ENCODE measurements at places on chromosomes 5 and 9.

GRCh38 chr5:12217039-12217438 lies 312.8 kb upstream of the CTNND2 start:
- no peak for DNase-seq

- DNase-seq, result no peak
Measured at GRCh38 chr9:130421154-130421801, 23.5 kb upstream of the ASS1 start.

- peak; percentile 69 for DNase-seq
Measured at GRCh38 chr9:129464972-129465833, 155.7 kb downstream of the C9orf50 start.

DNA sequence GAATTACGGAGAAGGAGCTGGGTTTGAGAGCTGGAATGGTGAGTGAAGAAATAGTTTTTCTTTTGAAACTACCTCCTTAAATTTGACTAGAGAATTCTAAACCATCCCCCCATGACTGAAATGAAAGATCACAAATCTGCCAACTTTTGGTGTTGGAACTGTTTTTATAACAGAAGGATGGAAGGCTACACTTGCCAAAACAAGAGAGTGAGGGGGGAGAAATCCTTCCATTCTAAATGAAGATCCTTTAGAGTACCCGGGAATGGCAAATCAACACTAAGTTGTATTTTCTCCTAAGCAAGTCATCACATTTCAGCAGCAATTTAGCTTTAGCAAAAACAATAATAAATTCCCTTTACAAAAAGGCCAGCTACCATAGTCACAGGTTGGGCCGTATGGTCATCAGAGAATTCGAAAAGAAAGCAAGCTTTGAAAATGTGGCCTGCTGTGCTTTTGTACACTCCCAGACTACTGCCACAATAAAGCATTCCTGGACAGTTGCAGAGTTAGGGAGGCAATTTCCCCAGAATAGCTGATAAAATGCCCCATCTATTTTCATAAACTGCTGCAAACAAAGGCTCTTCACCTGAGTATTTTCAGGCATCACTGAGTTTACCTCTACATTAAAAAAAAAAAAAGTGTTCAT lies 25.0 kb upstream of the FREM1 start:
- no peak for DNase-seq

DNA sequence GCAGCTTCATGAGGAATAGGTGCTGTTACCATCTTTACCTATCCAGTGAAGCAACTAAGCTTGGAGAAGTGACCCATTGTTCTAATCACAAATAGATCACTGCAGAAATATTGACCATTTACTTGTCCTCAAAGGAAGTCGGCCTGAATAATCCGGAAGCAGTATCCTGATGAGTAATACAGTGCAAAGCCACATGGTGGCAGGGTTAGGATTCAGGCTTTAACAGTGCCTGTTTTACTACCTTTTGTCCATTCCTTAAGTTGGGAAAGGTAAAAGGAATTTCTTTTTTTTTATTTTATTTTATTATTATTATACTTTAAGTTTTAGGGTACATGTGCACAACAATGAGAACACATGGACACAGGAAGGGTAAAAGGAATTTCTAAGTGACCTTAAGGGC lies 336.3 kb downstream of the KDM4C start:
- DNase-seq, result peak; percentile 41

- no peak for DNase-seq
Measured at GRCh38 chr5:129698661-129699060, 49.2 kb upstream of the MINAR2 start.

- peak; percentile 68 for DNase-seq
Measured at GRCh38 chr9:91771027-91771426, 179.0 kb downstream of the ROR2 start.

- no peak for DNase-seq
Measured at GRCh38 chr9:126872516-126872915, 12.1 kb downstream of the ZBTB34 start.

DNA sequence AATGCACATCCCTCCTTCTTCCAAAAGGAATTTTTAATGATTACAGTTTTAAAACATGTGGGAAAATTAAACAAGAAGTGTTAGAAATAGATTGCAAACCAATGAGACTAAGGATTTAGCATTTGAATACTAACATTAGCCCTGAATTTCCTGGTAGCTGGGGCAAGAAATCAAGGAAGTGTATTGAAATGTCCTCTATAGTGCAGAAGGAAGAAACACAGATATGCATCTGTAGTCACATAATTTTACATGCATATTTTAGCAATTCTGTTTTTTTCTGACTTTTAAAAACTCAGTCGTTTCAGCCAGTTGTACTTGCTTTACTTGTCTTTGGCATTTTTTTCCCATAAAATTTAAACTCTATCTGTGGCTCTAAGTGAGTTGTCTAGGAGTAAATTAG lies 45.8 kb downstream of the FRMPD1 start:
- no peak for DNase-seq

- no peak for DNase-seq
Measured at GRCh38 chr5:14906628-14907027, 35.0 kb upstream of the ANKH start.

GRCh38 chr5:114053372-114053771 lies 308.5 kb upstream of the KCNN2 start:
- no peak for DNase-seq

DNA sequence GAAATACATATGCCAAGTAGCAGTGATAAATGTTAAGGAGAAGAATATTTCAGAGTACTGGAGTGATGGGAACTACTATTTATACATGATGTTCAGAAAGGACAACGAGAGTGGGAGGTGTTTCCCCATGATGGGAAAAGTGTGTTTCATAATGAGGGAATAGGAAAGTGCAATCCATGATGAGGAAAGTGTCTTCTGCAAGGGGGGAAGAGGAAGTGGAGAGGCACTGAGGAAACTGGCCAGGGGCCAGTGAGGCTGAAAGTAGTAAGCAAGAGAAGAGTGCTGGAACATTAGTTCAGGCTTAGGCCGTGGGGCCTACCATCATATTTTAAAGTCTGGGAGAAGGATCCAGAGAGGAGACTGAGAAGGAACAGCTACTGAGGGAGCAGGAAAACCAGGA lies 327.2 kb downstream of the SLF1 start:
- no peak for DNase-seq

DNA sequence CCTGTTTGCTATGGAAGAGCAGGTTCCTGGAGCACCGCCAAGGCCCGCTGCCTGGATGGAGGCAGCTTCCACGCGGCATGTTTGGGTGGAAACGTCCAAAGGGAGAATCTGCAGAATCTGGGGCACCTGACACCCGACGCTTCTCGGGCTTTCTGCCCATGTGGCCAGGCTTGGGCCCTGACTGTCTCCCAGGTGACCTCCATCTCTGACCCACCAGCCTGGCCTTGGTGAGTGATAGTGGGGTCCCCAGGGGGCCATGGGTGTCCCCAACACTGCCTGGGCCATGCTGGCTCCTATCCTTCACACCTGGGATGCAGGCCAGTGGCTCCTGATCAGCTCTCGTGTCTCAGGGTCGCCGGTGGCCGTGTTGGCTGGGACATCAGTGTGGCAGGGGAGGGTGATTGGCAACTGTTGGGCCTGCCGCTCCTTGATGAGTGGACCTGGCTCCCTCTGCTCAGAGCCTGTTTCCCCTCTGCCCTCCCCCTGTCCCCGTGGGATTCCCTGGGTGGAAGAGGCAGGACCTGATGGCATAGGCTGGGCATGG lies 34.0 kb downstream of the GLT6D1 start:
- DNase-seq, result no peak

DNA sequence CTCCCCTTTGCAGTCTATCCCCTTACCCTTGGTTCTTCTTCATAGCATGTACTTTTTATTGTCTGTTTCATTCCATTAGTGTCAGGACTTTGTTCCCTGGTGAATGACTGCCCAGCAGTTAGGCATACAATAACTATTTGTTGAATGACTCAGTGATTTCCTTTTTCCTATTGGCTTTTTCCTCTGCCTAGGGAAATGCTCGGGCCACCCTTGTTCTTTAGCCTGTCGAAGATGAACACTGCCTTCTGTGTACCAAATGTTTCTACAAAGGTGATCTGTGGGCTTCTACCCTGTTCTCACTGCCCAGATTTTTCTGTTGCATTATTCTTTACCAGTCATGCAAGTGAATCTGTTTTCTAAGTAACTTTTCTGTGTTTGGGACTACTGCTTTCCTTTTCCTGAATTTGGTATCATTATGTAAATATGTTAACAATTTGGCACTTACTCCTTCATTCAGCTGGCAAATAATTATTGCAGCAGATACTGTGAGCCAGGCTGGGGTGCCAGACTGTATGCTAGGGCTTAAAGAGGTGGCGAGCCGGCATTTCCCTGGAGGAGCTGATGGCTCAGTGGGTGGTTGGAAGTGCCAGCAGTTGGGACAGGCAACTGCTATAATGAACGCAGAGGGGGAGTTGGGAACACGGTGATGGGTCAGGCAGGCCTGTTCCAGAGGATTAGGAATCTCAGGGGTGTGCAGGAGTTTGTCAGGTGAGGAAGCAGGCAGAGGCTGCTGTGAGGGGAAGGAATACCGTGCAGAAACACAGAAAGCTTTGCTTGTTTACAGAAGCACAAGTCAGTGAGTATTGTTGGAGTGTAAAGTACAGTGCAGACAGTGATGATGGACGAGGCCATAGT lies 30.6 kb downstream of the KDM4C start:
- DNase-seq, result peak; percentile 76

DNA sequence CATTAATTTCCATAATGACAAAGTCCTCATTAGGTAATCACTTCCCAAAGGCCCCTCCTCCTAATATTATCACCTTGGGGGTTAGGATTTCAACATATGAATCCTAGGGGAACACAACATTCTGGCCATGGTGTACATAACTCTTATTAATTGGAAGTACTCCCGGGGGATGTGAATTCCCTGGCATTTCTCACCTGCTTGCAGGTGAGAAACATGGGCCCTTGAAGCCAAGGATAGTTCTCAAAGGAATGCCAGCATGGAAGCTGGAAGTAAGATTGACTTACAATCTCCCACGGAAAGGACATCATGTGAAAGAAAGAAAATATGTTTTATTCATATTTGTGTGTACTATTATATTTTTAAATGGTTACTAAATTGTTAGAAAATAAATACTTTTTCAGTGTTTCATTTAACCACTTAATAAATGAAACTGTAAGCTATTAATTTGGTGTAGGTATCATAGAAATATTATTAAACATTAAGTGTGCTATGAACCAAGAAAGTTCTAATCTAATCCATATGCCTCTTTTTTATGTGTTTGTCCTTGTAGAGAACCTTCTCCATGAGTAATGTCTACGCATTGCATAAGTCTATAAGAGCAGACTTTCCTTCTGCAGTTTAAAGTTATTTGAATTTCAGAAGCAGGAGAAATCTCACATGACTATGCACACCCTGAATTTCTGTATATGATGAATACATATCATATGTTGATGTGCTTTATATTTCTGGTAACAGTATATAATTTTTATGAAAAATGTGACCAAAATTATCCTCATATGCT lies 59.4 kb downstream of the ANXA1 start:
- DNase-seq, result no peak

GRCh38 chr5:74543162-74543995 lies 97.1 kb downstream of the ENC1 start:
- peak; percentile 98 for DNase-seq

DNA sequence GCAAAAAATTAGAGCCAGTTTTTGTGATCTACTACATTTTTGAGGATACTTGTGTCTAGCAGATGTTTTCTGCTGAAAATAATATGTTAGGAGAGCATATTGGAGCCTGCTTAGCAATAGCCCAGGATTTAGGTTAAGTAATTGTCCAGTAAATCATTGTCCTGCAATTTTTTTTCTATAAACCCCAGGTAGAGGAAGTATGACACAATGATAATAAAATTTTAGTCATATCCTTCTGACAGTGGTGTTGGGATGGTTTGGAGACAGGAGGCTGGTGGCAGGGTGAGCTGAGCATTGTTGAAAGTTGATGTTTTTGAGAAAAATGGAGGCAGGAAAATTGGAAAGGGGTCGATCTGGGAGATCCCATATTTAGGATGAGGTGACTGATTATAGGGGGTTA lies 3.5 kb downstream of the SNCAIP start:
- DNase-seq, result peak; percentile 61

- DNase-seq, result peak; percentile 56
Measured at GRCh38 chr9:91162784-91163443, 198.8 kb downstream of the AUH start.

GRCh38 chr5:150428106-150428876 lies 15.6 kb upstream of the CD74 start:
- DNase-seq, result peak; percentile 65

Data from kidney tubule cell (primary cell).